Activated CD4-positive, alpha-beta memory T cell treated with anti-CD3 and anti-CD28 coated beads, Interleukin-2, amount 10 ng/mL, durations not matched to agents 7 days and 5 days (primary cell): ENCODE measurements at places on chromosomes 13 and 19.

DNA sequence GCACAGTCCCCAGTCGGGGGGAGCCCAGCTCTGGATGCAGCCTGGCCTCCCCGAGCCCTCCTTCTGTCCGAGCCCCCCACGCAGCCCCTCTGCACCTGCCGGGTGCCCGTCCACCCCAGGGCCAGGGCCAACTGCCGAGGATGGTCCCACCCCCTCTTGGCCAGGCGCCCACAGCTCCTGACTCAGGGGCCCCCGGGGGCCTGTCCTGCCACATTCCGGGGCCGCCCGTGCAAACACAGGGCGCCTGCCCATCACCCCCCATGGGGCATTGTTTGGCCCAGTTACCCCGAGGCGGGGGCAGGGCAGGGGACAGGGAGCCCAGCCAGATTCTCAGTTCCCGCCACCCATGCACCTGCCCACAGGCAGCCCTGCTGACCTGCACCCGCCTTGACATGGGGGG lies 5.3 kb upstream of the TCF3 start:
- no peak overlapping the region for H3K4me3 ChIP-seq
- H3K36me3 ChIP-seq, result no peaks in the 10 kb centered on the region
- no peak for DNase-seq
- peaks cover 8% of the 10 kb centered on the region for H3K27me3 ChIP-seq

DNA sequence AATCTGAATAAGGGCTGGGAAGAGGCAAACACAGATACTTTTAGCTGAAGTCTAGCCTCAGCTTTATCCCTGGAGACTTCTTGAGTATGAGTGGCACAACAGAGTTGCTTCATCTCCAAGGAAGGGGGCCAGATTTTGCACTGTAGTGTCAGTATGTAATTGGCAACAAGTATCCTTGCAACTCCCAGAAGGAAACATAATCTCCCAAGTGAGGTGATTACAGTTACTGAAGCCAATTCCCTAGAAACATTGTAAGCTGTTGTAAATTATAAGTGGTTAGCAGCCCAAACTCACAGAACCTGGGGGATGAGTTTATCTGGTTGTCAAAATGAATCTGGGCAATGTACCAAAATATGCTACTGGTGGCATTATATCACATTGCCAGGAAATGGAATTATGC lies 2065.7 kb upstream of the PCDH20 start:
- H3K4me1 ChIP-seq, result no peaks in the 10 kb centered on the region
- no peaks in the 10 kb centered on the region for H3K27me3 ChIP-seq
- no peak overlapping the region for H3K27ac ChIP-seq
- DNase-seq, result no peak
- H3K36me3 ChIP-seq, result no peaks in the 10 kb centered on the region
- H3K4me3 ChIP-seq, result no peak overlapping the region

DNA sequence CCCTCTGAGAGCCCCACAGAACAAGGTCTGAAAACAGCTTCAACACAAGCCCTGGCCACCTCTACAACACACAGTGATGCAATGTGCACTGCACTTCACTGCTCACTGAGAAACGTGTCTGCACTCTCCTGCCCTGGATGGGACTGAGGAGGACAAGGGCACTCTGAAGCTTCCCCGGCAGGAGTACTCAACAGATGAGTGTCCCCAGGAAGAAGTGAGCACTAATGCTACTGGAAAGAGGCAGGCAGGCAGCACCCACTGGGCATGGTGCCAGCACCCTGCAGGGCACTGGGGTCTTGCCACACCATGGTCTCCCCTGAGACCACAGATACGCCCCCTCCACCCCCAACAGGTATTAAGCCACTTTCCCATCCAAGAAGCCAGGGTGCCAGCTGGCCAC lies 17.7 kb upstream of the SLC35E1 start:
- DNase-seq, result no peak
- H3K27me3 ChIP-seq, result no peaks in the 10 kb centered on the region
- peaks cover 93% of the 10 kb centered on the region for H3K4me1 ChIP-seq
- peaks cover 4% of the 10 kb centered on the region for H3K36me3 ChIP-seq
- H3K4me3 ChIP-seq, result no peak overlapping the region
- peak overlapping the region; percentile 44 for H3K27ac ChIP-seq

GRCh38 chr13:20826301-20826700 lies 52.5 kb upstream of the EEF1AKMT1 start:
- H3K27me3 ChIP-seq, result no peaks in the 10 kb centered on the region
- DNase-seq, result no peak
- H3K36me3 ChIP-seq, result peaks cover 7% of the 10 kb centered on the region
- peaks cover 8% of the 10 kb centered on the region for H3K4me1 ChIP-seq

DNA sequence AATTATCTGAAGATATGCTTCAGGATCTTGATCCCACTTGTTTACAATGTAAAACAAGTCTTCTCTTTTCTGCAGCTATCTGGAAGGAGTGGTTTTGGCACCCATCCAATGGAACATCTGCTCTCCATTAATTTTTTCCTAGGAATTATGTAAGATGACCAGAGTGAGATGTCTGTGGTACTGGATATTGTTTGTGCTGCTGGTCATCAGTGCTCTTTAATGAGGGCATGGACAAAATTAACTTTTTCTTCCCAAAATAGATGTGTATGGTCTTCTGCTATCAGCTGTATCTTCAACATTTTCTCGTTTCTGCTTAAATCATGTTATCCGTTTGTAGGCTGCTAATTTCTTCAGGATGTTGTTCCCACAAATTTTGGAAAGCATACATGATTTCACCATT lies 415.4 kb upstream of the KLHL1 start:
- no peaks in the 10 kb centered on the region for H3K27me3 ChIP-seq
- no peak overlapping the region for H3K4me3 ChIP-seq
- no peak for DNase-seq
- no peak overlapping the region for H3K27ac ChIP-seq
- H3K4me1 ChIP-seq, result no peaks in the 10 kb centered on the region
